Suppressor macrophage treated with lipopolysaccharide for 1 hour (primary cell): ENCODE measurements at places on chromosomes 12 and 14.

GRCh38 chr14:52802597-52802996 lies 11.2 kb upstream of the GNPNAT1 start:
- DNase-seq, result peak; percentile 19

GRCh38 chr14:68250927-68251768 lies 431.6 kb downstream of the RAD51B start:
- DNase-seq, result no peak

GRCh38 chr14:37711831-37712475 lies 116.5 kb downstream of the TTC6 start:
- no peak for DNase-seq

DNA sequence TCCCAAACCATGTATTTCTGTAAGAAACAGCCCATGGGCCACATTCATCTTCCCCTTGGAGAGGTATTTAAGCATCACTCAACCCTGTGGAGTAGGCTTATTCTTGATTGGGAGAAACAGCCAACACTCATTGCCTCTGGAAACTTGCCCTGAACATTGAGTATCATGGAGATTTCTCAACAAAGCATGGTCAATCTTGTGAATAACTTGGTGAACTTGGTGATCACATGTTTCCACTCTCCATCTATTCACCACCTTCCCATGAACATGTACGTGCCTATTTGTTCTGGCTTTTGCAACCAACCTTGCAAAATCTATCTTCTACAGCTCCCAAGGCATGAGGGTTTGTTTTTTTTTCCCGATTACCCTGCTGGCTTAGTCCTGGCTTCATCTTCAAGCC lies 163.2 kb downstream of the PAH start:
- DNase-seq, result no peak

- DNase-seq, result no peak
Observed at GRCh38 chr14:85224241-85224640, 305.7 kb upstream of the FLRT2 start.

DNA sequence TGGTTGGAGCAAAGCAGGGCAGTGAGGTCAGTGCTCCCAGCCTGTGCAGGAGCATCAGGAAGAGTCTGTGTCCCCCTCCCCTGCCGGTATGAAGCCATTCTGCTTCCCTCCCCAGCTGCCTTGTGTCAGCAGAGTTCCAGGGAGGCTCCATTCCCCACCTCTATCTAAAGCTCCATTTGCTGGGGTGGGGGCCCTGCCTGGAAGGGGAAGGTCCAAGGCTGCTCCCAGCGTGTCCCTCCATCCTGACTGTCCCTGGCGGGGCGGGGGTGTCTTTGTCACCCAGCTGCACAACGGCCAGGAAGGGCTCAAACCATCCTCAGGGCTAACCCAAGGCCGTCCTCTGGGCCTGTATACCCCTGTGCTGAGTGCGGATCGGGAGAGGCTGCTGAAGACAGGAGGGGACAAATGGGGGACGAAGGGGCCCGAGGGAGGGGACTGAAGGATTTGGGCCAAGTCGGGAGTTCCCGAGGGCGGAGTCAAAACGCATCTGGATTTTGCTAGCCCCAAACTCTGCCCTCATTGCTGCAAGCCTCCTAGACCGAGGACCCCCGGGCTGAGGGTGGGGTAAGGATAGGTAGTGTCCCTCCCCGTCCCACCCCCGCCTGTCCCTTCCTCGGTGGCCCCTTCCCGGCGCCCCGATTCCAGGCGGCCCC lies 748 bp upstream of the ACVRL1 start:
- DNase-seq, result no peak

DNA sequence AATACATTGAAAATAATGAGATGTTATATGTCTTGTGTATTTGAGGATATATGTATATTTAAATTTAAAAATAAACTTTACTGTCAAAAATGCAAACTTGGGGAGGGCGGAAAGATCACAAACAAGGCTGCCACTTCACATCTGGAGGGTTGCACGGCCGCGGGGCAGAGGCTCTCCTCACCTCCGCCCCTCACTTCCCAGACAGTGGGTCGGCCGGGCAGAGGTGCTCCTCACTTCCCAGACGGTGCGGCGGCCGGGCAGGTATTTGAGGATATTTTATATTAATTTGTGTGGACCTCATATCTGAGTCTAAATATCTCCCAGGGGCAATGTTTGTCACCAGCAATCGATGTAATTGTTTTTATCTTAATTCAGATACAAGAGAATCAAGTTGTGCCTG lies 3.7 kb upstream of the CLEC6A start:
- DNase-seq, result no peak

- no peak for DNase-seq
Observed at GRCh38 chr14:24133735-24134134, 2.3 kb upstream of the PSME1 start.

DNA sequence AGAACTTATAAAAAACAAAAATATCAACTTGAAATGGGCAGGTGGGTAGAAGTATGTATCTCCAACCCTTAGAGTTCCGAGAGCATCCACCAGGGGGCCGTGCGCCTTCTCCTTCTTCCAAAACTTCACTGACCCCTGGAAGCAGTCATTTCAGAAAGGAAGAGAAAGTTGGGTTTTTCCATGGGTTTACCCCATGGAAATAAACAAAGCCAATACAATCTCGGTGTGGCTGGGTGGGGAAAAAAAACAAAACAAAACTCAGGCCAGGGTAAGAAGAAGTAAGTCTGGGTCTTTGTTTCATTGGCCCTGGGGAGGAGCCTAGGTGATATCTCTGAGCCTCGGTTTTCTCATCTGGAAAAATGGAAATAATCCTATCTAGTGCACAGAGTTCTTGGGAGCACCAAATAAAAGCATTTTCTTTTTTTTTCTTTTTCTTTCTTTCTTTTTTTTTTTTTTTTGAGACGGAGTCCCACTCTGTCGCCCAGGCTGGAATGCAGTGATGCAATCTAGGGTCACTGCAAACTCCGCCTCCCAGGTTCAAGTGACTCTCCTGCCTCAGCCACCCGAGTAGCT lies 33.6 kb upstream of the HNF1A start:
- DNase-seq, result peak; percentile 96

GRCh38 chr12:98699586-98699985 lies 54.5 kb downstream of the APAF1 start:
- peak; percentile 14 for DNase-seq

DNA sequence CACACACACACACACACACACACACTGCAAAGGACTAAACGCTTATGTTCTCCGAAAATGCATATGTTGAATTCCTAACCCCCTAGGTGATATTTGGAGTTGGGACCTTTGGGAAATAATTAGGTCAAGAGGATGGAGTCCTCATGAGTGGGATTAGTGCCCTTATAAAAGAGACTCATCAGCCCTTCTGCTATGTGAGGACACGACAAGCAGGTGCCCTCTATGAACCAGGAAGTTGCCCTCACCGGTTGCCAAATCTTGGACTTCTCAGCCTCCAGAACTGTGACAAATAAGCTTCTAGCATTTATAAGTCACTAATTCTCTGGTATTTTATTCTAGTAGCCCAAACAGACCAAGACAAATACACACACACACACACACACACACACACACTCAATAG lies 20.7 kb upstream of the TCP11L2 start:
- peak; percentile 50 for DNase-seq

DNA sequence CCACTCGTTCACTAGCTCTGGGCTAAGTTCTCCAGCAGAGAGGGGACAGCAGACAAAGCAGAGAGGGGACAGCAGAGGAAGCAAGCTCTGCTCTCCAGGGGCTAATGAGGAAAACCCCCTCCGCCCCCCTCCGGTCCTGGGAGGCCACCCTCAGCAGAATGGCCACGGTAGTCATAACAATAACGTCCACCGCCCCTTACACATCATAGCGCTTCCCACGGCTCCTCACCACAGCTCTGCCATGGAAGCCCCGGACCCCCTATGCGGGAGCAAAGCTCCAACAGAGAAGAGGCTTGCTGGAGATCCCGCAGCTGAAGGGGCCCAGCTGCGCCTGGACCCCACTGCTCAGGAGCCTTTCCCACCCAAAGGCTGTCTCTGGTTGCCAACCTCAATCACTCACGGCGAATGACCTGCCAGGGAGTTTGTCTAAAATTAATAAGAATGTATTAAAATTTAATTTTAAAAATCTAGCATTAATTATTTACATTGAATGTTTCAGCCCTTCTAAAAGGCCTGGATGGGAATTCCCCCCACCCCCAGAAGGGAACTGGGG lies 17.4 kb downstream of the BEGAIN start:
- no peak for DNase-seq

DNA sequence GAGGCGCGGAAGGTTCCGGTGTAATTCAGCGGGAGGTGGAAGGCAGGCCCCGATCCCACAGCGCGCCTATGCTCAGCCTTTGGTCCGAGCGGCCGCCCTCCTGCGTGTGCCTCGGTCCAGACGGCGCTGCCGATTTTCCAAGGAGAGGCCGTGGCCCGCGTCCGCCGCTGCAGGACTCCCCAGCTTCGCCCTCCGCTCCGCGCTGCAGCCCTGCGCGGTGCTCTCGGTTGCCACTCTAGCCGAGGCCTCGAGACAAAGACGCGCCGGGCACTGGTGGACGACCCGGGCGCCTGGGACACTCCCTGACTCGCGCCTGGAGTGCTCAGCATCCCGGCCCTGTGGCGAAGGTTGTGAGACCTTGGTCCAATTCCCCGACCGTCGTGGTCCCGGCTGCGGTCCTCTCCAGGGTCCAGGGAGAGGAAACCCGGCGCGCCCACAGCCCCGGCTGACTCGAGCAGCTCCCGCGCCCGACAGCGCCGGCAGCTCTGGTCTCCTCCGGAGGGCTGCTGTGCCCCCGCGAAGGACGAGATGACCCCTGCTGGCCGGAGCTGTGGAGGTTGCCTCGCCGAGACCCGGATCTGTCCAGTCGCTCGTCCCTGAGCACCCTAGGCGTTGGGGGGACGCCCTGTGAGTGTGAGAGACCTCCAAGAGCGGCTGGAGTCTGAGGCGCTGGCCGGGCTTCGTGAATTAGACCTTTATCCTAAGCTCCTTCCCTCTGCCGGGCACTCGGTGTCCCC lies 6.5 kb downstream of the HOXC12 start:
- no peak for DNase-seq

GRCh38 chr12:26867080-26867479 lies 34.1 kb upstream of the ITPR2 start:
- DNase-seq, result peak; percentile 18

DNA sequence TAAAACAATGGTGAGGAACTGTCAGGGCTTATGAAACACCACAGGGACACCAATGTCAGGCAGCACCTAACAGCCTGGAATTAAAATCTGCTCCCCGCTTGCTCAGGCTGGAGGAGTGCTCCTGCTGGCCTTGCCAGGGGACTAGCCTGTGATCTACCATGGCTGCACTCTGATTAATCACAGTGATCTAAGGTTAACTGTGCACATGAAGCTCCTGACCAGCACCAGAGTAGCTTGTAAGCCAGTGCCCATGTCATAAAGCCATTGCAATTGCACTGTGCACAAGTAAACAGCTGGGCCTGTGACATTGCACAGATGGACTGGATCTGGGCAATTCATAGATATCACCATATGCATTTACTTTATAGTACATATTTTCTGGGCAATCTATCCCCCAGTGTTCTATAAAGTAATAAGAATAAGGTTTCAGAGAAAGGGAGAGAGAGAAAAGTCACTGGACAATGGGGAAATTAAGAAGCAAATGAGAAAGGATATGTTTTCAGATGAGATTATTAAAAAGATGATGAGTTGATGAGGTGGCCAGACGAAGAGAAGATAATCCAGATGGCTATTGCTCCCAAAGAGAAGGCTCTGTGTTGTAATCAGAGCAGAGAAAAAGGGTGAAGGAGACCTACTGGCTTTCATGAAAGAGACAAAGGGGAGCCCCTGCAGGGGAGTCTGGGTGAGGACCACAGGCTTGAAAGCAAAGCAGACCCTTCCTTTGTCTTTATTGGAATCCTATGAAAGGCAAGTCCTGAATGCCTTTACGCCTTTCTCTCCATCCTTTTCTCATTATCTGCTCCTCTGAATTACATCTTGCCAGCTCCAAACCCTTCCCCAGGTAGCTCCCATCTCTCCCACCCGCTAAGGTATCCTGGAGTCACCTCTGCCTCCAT lies 145.8 kb downstream of the SLC38A6 start:
- no peak for DNase-seq

DNA sequence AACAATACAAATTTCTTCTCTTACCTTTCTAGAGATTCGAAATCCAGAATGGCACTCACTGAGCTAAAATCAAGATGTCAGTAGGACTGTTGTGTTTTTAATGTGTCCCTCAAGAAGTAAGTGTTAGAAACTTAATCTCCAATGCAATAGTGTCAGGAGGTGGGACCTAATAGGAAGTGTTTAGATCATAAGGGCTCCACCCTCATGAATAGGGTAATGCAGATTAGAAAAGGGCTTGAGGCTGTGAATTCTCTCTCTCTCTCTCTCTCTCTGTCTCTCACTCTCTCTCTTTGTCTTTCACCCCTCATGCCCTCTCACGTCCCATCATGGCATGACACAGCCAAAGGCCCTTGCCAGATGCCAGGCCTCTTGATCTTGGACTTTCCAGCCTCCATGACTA lies 15.6 kb upstream of the SRGAP1 start:
- DNase-seq, result no peak

DNA sequence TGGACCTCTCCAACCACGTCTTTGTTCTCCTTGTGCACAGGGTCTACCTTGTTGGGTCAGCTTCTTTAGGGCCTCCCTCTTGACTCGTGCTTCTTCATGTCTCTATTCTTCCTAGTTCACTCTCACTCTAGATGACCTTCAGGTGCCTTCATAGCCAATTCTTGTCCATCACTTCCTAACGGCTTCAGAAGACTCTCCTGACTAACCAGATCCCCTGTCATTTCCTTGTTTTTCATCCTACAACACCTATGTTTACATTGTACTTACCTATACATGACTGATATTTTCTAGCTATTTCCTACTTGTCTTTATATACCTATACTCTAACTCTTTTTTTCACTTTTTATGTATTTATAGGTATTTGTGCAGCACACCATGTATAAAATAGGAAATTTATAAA lies 117.1 kb downstream of the RPS6KA5 start:
- no peak for DNase-seq

DNA sequence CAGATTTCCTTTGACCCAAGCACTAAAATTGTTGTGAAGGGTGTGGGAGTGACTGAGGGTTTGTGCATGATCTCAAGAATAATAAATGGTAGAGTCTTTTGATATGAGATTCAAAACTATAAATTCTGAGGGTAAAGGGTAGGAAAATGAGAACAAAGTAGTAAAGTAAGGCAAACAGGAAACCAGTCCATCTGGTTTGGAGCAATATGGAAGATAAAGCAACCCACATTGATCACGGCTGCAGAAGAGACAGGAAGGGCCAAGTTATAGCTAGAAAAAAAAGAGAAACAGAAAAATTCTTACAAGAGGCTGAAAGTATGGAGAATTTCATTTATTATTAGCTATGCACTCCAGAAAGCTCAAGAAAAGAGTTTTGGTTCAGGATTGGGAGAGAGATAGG lies 4.6 kb upstream of the SLCO1B3 start:
- DNase-seq, result no peak
